Upper lobe of right lung (tissue), 1 donor: ENCODE measurements at places on chromosomes 6 and 20.

- no peak for DNase-seq
Observed at GRCh38 chr20:49385465-49385864, 97.0 kb downstream of the KCNB1 start.

DNA sequence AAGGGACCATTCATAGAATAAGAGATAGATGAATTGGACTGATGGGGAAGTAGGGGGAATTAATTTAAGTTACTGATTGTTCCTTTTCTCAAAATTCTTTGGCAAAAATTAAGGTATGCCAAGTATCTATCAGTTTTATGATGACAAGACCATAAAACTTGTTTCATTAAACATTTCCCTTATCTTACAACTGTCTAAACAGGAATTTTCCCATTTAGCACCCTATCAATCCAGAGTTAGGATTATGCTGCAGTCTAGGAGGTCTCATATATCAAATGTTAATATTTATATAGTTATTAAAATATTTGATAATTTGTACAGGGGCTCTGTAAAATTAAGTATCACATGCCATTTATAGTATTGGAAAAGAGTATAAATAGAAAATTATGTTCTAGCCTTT, 51.5 kb upstream of the ARID1B start:
- no peak for DNase-seq

DNA sequence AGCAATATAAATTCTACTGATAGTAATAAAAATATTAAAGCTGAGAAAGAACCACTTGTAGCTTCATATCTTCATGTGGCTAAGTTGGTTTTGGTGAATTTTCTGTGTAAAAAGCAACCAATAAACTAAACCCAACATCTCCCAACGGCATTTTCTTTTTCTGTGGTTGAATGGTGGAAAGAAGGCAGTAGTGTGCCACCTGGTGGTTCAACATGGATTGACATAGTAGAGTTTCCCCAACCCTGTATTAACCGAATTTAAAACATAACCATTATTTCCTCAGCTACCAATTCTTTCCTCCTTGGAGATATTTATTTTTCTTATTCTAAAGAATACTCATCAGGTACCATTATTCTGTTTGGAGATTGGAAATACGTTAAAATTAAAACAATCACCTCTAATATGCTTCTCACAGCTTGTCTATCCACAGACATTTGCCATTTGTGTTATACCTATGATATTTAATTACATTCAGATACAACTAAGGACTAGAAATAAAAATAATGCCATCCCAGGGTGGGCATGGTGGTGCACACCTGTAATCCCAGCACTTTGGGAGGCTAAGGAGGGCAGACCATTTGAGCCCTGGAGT, 117.1 kb upstream of the EEF1E1 start:
- DNase-seq = no peak

- DNase-seq = no peak
Observed at GRCh38 chr6:57276946-57277345, 40.5 kb upstream of the PRIM2 start.

- no peak for DNase-seq
Observed at GRCh38 chr6:156977527-156978291, 200.5 kb downstream of the ARID1B start.

GRCh38 chr6:26333476-26334297, 31.3 kb upstream of the BTN3A2 start:
- DNase-seq = no peak

GRCh38 chr6:92777146-92777740, 642.1 kb downstream of the EPHA7 start:
- no peak for DNase-seq

DNA sequence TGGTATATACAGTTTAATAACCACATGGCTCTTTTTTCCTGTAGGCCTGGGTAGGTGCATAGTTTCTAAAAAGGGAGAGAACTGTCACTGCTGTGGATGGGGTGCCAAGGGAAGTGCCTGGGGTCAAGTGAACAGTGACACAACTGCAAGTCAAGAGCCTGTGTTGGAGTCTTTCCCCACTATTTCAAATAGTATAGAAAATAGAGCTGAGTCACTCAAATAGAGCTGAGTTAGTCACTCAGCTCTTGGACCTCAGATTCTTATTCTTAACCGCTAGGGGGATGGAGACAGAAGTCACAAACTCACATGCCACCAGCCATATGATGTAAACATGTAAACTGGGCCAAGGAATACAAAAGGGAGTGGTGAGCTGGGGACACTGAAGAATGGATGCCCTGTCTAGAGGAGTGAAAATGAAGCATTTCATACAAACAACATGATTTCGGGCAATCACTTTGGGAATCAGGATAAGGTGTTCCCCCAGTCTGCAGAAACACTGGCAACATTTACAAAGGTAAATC, 2.1 kb downstream of the NQO2 start:
- no peak for DNase-seq

- peak; percentile 76 for DNase-seq
Observed at GRCh38 chr6:149897015-149897697, 757 bp downstream of the RAET1E start.

- DNase-seq = no peak
Observed at GRCh38 chr6:137581019-137581707, 87.0 kb upstream of the OLIG3 start.

DNA sequence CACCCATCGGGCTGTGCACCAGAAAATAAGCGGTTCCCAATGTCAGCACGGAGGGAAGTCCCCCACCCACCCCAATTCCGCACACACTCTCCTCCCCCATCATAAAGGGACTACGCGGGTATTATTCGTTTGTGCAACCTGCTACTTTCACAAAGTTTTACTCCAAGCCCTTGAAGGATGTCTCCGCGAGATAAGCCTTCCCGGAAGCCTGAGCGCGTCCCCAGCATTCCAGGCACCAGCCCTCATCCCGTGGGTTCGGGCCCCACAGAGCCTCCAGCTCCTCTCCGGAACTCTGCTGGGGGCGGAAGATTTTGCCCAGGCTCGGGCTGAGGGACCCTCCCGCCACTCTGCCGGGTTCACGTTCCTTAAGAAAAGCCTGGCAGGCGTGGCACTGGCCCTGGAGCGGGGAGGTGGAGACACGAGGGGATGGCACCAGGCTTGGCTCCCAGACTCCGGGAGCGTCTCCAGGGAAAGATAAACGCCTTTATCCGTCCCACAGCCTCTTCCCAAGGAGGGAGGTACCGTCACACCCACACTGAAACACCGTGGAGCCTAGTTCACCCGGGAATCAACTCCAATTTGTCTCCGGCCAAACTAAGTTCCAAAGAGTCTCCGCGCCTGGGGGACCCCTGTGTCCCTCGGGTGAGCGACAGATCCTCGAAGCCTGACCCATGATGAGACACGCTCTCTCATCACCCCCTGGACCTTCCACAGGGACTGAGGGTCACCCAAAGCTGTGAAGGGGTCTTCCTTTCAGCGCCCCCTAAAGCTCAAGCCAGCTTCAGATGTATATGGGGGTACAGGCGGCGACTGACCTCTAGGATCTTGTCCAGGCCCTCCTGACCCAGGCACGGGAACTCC, 934 bp downstream of the KCNK5 start:
- DNase-seq = no peak
